ENCODE measurements at places on chromosomes 3 and 15.

DNA sequence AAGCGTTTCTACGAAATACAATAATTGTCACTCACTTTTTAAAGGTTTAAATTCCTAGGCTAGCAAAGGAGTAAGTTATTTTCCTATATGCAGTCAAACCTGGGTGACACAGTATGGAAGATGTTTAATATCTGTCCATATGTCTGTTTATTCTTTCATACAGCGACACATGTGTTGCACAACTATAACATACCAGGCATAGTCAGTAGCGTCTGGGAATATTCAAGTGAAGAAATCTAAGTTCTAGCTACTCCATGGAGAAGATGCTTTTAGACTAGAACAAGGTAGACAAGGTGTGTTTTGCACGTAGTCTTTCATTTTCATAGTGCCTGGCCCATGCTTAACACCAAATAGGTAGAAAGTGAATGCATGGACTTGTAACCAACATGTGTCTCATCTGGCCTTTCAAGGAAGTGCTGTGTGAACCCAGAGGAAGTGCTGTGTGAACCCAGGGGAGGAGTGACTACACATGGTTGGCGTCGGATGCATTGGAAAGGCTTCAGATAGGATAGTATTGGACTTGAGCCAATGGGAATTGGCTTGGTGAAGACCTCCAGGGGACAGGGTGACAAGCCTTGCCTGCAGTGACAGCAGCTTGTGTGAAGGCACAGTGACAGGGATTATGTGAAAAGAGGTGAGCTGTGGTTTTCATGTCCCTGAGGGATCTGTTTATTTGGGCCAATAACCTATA lies 267.0 kb downstream of the PTPRG start:
- no peak for DNase-seq

DNA sequence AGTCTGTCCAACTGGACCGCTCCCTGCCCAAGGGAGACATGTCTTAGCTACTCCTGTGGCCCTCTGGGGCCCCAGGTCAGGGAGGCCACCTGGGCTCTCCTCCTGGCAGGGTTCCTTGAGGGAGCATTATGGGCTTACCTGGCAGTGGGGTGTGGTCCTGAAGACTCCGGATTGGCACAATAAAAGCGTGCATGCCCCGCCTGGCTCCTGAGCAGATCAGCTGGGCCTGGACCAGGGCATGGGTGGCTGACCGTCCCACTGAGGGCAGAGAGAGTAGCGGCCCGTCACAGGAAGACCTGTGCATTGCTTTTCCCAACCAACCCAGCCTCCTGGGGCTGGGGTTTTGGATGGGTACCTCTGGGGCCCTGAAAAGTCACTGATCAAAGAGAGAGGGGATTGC lies 5.4 kb downstream of the ACOX2 start:
- DNase-seq = no peak

GRCh38 chr15:63953524-63953923 lies 92.8 kb downstream of the DAPK2 start:
- no peak for DNase-seq

DNA sequence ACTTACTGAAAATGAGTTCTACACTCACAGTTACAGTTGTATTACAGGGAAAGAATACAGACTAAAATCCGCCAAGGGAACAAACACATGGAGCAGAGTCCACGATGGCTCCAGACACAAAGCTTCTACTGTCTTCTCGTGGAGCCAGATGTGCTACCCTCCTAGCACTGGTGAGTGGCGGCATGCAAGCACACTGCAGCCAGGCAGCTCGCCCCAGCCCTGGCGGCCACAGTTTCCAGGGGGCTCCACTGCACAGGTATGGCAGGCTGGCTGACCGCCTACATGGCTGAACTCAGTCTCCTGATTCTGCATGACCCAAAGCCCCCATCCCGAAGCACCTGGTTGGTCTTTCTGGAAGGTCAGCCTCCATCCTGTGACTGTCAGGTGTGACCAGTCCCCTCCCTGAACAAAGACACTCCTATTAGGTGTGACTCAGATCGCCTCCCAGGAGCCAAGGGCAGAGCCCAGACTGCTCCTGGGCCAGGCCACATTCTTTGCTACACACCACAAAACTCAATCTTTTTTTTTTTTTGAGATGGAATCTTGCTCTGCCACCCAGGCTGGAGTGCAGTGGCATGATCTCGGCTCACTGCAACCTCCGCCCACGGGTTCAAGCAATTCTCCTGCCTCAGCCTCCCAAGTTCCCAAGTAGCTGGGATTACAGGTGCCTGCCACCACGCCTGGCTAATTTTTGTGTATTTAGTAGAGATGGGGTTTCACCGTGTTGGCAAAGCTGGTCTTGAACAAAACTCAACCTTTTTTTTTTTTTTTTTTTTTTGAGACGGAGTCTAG lies 51.5 kb downstream of the CFAP92 start:
- no peak for DNase-seq

- no peak for DNase-seq
Observed at GRCh38 chr3:8579943-8580342, 64.7 kb downstream of the SSUH2 start.

GRCh38 chr3:30551927-30552326 lies 54.5 kb upstream of the TGFBR2 start:
- no peak for DNase-seq

DNA sequence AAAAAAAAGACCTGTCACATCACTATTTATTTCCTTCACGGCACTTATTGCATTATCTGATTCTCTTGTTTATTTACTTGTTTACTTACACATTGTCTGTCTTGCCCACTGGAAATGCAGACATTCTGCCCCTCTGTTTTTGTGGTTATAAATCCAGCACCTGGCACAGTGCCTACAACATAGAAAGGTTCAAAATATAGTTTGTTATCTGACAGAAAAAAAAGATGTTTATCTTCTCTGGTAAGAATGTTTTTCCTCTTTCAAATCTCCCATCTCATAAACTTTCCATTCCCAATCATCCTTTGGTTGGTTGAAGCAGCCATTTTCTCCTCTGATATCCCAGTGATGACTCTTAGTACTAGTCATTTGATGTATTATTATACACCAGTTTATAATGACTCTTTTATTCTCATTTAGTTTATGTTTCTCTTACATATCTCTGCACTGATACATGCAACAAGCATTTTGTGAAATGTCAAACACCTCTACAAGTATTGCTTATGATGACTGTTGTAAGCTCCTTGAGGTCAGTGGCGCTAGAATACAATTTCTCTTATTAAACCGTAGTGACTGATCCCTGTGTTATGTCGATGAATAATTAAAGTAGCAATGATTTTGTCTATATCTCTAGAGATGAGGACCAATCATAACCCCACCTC lies 398.4 kb upstream of the TBL1XR1 start:
- DNase-seq = no peak

GRCh38 chr15:99454941-99455788 lies 110.6 kb upstream of the MEF2A start:
- DNase-seq = no peak
